ENCODE measurements at places on chromosomes 5 and 9.

DNA sequence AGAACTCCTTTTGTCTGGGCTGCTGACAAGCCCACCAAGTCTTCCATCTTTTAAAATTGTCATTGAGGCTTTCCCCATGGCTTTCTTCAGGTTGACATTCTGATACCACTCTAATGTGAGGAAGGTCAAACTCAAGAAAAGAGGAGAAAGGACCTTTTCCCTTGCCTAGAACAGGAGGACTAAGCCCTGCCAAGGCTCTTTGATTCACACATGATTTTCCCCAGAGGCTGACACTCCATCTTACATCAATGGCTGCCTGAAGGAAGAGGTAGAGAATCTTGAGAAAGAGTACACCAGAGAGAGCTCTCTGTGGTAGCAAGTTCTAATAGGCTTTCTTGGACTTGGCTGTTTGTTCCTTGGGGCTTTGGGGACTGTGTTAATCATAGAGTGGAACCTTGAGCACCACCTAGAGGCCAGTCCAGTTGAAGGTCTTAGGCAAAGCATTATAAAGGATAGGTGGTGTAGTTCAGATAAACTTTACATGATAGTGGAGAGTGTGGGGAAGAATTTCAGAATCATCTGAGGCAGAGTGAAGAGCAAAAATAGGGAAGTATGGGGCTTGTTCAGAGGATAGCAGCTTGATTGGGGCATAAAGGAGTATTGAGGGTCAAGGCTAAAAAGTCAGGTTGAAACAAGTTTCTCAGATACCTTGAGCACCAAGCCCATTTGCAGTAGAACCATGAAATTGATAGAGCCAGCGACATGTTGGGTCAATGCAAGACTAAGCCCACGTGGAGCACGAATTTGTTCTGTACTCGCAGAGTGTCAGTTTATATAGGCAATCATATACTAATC, 36.7 kb downstream of the NDFIP1 start:
- peak; percentile 76 for DNase-seq

DNA sequence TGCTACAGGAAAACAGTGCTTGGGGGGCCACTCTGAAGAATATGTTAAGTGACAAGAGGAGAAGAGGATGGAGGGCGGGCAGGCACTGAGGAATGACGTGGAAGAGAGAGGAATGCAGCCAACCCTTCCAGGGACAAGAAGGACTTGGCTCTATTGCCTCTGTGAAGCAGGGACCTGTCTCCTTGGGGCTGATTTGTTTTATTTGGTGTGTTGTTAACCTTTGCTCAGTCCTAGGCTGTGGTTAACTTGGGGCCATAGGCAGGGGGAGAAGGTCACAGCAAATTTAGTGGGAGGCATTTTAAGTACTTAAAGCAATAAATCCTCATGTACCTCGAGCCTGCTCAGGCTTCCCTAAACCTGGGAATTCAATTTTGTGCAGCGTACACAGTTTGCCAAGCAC, 39.9 kb downstream of the KIF4B start:
- DNase-seq = no peak

- no peak for DNase-seq
Measured at GRCh38 chr5:74762599-74762998, 4.3 kb downstream of the GFM2 start.

GRCh38 chr9:13967438-13967837, 346.5 kb downstream of the NFIB start:
- no peak for DNase-seq
